OCI-M1 (cell line): ENCODE measurements at places on chromosomes 11 and 22.

DNA sequence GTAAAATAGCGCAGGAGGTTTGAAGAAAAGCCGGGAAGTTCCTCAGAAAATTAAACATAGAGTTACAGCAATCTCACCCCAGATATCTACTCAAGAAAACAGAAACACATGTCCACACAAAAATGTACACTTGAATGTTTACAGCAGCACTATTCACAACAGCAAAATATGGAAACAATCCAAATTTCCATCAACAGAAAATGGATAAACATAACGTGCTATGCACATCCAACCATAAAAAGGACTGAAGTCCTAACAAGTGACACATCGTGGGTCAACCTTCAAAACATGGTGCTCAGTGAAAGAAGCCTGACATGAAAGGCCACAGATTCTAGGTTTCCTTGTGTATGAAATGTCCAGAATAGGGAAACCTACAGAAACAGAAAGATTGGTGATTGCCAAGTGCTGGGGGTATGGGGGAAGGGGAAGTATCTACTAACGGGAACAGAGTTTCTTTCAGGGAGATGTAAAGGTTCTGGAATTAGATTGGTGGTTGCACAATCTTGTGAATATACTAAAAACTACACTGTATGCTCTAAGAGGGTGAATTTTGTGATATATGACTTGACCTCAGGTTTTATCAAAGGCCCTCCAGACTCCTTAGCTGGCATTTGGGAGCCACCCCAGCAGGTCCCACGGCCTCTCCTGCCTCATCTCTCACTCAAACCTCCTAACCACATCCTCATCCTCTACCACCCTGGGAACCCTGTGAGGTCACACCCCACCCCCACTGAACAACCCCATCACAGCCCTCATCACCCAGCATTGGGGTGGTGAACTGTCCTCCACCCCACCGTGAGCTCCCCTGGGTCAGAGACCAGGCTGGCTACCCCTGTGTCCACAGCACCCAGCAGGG is 69.2 kb upstream of the PRR5 start:
- peak; percentile 48 for DNase-seq

DNA sequence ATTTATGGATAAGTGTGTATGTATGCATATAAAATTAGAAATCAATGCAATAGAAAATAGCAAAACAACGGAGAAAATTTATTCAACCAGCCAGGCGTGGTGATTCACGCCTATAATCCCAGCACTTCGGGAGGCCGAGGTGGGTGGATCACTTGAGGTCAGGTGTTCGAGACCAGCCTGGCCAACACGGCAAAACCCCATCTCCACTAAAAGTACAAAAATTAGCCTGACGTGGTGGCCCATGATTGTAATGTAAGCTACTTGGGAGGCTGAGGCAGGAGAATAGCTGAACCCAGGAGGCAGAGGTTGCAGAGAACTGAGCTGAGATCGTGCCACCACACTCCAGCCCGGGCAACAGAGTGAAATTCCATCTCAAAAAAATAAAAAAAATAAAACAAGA is 5.5 kb downstream of the KRTAP5-6 start:
- no peak for DNase-seq

GRCh38 chr11:1150769-1151365 is 6.9 kb upstream of the MUC5AC start:
- no peak for DNase-seq

DNA sequence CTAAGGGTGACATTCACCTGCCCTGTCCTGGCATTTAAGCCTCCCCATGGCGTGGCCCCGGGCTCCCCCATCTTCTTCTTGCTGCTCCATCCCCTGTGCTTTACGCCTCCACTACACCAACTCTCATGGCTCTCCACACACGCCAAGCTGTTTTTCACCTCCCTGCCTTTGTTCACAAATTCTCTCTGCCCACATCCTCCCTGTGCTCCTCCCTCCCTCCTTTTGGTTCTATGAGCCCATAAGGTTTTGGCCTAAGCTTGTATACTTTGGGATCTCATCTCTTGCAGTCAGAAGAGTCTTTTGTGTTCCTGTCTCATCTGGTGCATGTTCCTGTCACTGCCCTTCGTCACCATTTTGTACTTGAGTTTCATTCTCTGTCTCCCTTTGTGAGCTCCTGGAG is 4.6 kb upstream of the DNAL4 start:
- DNase-seq = no peak

- DNase-seq = peak; percentile 94
Measured at GRCh38 chr11:74739546-74740270, 8.5 kb upstream of the CHRDL2 start.

DNA sequence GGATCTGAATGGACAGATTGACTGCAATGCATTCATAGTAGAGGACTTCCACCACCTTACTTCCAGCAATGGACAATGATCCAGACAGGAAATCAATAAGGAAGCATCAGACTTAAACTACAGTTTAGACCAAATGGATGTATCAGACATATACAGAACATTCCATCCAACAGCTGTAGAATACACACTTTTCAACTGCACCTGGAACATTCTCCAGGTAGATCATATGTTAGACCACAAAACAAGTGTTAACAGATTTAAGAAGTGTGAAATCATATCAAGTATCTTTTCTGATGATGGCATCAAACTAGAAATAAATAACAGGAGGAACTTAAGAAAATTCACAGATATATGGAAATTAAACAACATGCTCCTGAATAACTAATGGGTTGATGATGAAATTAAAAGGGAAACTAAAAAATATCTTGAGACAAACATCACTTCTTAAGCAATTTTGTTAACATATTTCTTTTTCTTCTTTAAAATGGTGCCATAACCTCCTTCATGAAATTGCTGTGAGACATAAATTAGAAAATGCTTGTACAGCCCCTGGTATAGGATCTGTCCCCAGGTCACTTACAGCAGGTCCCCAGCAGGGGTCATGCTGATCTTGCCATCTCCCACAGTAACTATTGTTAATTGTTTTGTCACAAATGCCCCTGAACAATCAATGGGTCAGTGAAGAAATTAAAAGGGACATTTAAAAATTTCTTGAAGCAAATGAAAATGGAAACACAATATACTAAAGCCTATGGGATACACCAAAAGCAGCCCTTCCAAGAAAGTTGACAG is 100.0 kb upstream of the OR4B1 start:
- DNase-seq = peak; percentile 45

DNA sequence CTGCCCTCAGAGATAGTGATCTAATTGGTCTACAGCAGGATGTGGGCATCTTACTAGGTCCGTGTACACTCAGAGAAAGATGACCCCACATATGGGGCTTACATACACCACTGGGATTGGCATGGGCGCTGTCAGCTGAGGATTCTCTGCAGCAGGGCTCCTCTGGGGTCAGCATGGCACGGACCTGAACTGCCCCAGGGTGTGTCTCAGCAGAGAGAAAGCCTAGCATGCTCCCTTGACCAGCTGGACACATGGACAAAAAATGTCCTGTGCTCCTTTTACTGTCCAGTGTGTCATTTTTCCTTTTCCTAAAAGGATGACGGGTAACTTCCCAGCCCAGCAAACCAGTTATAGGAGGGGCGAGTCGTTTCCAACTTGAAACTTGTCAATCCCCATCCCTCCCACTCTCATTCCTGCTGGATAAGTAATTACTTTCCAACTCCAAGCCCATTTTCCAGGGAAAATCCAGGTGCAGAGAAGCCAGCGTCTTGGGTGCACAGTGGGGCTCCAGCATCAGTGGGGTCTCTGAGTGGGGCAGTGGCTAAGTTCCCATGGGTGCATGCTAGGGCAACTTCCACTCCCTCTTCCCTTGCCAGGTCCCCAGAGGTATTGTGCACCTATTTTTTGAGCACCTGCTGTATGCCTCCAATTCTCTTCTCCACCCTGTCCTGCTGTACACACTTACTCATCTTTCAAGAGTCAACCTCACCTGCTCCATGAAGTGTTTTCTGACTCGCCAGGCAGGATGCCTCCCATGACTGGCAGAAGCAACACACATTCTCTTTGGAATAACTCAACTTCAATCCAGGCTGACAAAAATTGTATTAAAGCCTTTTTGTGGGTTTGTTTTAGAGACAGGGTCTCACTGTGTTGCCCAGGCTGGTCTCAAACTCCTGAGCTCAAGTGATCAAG is 5.0 kb downstream of the VSTM5 start:
- DNase-seq = no peak

- DNase-seq = peak; percentile 97
Measured at GRCh38 chr11:73350908-73351636, 25.1 kb upstream of the RELT start.

DNA sequence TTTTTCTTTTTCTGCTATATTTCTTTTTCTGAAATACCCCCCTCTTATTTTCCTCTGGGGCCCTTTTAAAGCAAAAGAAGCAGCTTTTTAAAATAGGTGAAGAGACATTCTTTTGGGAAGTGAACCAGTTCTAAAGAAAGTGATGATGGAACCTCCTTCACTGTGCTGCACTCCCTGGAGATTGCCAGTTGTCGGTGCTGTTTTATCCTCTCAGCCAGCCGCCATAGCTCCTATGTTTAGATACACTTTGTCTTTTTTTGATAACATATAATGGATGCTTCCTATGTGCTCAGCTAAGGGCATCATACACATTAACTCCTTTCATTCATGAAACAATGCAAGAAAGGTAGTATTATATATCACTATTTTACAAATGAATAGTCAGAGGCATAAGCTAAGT is 14.0 kb downstream of the CFAP300 start:
- DNase-seq = peak; percentile 6

- no peak for DNase-seq
Measured at GRCh38 chr11:95429376-95429907, 198.4 kb upstream of the SESN3 start.

DNA sequence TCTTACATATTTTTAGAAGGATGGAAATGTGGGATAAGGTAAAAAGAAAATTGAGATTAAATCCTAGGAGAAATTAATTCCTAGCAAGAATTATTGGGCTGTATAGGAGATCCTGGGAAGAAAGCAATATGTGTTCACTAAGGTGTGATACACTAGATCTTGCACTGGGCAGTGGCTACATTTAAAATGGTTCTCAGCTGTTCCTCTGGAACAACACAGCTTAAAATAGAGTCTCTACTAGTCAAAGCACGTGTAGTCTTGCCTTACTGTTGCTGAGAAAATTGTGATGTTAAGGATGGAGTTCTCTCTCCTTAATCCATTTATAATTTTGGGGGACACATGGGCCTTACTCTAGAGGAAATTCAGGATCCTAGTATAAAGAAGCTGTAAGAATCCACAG is 54.9 kb downstream of the EXT2 start:
- DNase-seq = no peak

- DNase-seq = peak; percentile 51
Measured at GRCh38 chr11:88348870-88349269, 11.3 kb upstream of the CTSC start.

DNA sequence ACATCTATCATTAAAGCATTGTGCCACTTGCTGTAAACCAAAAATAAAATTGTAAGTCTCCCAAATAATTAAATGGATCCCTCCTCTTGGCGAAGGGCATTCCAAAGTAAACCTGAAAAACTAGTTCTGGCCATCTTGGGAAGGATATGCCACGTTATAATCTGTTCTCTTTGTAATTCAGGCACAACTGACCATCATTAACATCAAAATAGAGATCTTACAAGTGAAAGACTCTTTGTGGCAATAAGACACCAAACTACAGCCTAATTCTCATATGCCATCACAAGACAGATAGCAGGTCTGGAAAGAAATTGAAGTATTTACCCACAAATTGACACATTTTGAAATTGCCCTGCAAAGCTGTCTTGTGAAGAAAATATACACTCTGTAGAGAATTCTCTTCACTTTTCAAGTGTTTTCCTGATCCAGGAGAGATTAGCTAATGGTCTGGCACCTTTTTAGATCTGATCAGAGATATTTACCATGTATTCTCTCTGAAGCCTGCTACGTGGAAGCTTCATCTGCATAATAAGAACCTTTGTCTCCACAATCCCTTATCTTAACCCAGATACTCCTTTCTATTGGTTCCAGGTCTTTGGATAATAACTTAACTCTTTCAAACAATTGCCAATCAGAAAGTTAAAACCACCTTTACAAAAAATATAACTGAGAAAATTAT is 630.4 kb upstream of the CCDC179 start:
- DNase-seq = no peak

DNA sequence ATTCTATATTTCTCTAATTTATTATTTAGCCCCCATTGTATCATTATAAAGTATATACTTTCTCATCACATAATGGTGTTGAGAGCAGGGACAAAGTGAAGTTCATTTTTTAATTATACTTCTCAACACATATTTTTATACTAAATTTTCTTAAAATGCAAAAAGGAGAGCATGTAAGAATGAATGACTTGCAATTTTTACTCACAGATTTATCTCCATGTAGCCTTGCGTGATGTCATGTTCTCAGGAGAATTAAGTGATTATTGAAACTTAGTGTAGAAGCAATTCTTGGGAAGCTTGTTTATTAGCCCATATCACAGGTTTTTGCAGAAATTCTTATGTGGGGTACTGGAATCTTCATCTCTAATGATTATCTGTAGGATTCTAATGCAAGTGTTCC is 682 bp upstream of the OR5M11 start:
- DNase-seq = no peak

- peak; percentile 74 for DNase-seq
Measured at GRCh38 chr22:41565403-41566054, 4.7 kb downstream of the CSDC2 start.

DNA sequence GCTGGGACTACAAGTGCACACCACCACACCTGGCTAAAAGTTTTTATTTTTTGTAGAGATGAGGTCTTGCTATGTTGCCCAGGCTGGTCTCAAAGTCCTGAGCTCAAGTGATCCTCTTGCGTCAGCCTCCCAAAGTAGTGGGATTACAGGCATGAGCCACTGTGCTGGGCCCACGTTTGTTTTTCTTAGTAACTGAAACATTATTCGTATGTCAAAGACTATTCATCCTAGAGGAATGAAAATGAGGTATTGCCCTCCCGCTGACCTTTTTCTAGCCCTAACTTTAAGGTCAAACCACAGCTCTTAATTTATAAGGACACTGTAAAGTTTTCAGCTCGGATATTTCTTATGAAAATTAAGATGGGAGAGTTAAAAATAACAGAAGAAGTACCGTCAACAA is 33.2 kb upstream of the PAX6 start:
- DNase-seq = no peak

GRCh38 chr11:117589063-117589462 is 208.0 kb downstream of the DSCAML1 start:
- no peak for DNase-seq

GRCh38 chr11:118186346-118187107 is 10.1 kb upstream of the SCN2B start:
- peak; percentile 38 for DNase-seq

- DNase-seq = peak; percentile 76
Measured at GRCh38 chr11:67352546-67353316, 615 bp downstream of the POLD4 start.

GRCh38 chr22:24474221-24474620 is 20.9 kb upstream of the UPB1 start:
- DNase-seq = no peak

GRCh38 chr22:36510384-36510783 is 3.5 kb upstream of the FOXRED2 start:
- no peak for DNase-seq

GRCh38 chr11:18524248-18524647 is 2.5 kb downstream of the TSG101 start:
- no peak for DNase-seq

GRCh38 chr22:32994041-32994830 is 63.9 kb downstream of the SYN3 start:
- no peak for DNase-seq
